ENCODE measurements at places on chromosomes 5 and 9.

DNA sequence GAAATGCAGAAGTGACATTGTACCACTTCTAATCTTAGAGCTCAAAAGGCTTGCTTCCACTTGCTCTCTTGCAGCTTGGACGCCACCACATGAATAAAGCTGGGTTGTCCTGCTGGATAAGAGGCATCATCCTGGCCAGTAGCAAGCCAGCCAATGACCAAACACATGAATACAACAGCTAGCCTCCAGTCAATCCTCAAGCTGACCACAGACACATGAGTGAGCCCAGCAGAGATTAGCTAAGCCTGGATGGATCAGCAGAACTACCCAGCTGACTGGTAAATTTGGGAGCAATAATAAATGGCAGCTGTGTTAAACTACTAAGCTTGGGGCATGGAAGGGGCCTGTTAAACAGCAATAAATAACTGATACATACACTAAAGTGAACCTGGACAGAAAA lies 121.1 kb upstream of the SLC12A2 start:
- DNase-seq: no peak

- no peak for DNase-seq
Observed at GRCh38 chr5:7436521-7436920, 40.6 kb downstream of the ADCY2 start.

DNA sequence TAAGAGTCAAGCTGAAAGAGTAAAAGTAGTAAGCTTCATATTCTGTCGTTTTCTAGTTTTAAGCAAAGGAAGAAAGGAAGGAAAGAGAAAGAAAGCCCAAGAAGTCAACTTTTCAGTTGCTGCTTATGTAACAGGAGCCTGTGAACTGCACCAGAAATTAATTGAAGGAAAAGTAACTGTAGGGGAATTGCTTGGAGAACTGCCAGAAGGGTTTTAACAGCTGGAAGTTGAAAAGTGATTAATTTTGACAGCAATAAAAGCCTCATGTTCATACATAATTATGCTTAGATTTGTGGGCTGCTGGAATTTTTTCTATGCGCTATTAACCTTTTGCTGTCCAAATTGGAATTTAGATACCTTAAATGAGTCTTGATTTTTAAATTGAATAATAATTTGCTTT lies 255.7 kb downstream of the ENC1 start:
- peak; percentile 68 for DNase-seq

GRCh38 chr9:23563517-23563916 lies 262.5 kb downstream of the ELAVL2 start:
- peak; percentile 78 for DNase-seq

- no peak for DNase-seq
Observed at GRCh38 chr9:98500337-98500919, 208.3 kb downstream of the GABBR2 start.

GRCh38 chr5:58481828-58482227 lies 9.4 kb upstream of the GAPT start:
- no peak for DNase-seq

DNA sequence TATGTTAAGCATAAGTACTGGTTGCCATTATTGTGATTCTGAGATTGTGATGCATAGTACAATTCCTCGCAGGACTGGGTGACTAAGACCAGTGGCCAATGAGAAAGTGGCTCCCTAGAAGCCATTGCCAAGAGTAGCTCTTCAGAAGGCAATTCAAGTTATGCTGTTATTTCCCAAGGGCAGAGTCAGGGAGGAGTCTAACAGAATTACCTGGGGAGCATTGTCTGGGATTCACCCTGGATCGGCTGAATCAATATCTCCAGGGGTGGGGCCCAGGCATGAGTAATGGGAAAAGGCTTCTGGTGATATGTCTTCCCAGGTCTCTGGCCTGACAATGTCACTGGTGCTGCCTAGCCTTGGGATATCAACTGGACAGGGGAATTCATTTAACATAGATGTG lies 10.9 kb upstream of the ARHGEF28 start:
- DNase-seq: no peak

- DNase-seq: peak; percentile 59
Observed at GRCh38 chr5:5473226-5473625, 50.7 kb downstream of the ICE1 start.

DNA sequence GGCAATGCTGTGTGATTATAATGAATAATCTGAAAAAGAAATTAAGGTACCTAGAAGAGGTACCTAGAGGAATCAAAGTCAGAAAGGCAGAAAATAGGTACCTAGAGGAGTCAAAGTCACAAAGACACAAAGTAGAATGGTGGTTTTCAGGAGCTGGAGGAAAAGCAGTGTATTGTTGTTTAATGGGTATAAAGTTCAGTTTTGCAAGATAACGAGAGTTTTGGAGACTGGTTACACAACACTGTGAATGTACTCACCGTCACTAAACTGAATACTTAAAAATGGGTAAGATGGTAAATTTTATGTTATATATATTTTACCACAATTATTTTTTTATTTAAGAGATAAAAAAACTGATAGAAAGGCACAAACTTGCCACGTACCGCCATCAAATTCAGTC lies 57.0 kb downstream of the FBXL17 start:
- DNase-seq: no peak

DNA sequence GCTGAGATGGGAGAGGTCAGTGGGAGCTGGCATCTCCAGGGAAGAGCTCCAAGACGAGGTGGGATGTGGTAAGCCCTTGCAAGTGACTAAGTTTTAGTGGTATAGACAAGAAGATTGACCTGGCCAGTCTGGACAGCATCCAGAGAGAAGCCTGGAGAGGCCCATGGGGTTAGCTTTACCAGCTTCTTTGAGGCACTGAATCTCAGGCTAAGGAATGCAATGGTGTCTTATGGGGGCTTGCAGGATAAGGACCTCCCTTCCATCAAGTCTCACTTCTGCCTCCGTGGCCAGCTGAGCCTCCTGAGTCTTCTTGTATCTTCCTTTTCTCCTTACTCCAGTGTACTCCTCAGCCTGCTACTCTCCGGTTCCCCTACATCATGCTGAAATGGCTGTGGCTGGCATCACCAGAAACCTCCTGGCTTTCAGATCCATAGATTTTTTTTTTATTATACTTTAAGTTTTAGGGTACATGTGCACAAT lies 56.5 kb upstream of the JADE2 start:
- DNase-seq: no peak

DNA sequence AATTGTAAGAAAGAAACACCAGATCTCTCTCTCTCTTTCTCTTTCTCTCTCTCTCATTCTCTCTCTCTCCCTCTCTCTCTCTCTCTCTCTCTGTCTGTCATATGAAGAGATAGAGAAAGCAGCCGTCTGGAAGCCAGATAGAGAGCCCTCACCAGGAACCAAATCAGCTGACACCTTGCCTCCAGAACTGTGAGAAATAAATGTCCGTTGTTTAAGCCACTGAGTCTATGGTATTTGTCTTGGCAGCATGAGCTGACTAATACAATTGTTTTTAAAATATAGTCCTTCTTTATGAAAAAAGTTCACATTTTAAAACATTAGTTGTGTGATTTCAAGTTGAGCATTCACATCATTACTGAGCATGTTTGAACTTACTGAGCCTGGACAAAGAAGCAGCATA lies 275.6 kb downstream of the CETN3 start:
- no peak for DNase-seq

DNA sequence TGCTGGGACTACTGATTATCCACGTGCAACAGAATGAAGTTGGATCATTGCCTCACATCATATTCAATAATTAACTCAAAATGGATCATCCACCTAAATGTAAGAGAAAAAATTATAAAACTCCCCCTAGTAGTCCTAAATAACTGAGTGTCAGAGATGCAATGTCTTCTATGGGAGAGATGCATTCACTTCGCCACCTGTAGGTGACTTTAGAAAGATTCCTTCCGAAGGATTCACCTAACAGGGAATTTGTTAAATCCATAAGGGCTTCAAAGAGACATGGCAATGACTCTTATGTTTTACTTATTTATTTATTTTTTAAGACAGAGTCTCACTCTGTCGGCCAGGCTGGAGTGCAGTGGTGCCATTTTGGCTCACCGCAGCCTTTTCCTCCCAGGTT lies 526.0 kb downstream of the MTRR start:
- no peak for DNase-seq

All from renal cortical epithelial cell (primary cell).